T follicular helper cell (primary cell): ENCODE measurements at places on chromosomes 16 and 17.

GRCh38 chr16:77897129-77897437, 108.7 kb downstream of the VAT1L start:
- no peak for DNase-seq

DNA sequence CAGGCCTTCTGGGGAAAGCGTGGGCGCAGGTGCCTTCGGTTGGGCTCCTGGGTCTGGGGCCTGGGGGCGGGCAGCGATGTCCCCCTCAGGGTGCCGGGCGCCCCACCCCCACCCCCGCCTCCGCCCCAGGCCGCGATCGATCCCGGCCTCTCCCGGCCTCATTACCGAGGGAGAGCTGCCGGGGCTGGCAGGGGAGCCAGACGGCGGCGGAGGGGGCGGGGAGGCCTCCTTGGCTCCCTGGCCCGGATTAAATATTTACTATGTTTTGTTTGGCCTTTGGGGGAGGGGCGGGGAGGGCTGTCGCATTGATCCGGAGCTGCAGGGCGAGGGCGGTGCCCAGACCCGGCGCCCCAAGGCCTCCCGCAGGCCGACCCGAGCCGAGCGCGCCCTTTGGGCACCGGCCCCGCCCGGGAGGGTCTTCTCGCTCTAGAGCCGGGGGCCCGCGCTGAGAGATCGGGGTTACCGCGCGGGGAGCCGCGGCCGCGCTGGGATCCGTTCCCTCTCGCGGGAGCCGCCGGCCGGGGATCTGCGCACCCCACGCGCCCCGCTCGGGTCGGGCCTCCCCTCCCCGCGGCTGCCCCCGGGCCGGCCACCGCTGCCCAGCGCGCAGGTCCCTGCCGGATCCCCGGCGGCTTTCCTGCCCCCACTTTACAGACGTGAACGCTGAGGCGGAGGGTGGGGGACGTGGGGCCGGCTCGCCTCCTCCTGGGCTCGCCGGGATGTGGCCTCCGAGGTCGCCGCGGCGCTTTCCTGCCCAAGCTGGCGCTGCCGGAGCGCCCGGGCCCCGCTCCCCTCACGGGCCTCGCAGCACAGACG, 27.0 kb downstream of the RTN4RL1 start:
- no peak for DNase-seq

GRCh38 chr16:68276223-68276622, 11.9 kb downstream of the SLC7A6 start:
- no peak for DNase-seq

GRCh38 chr17:46167826-46168569, 25.2 kb downstream of the KANSL1 start:
- DNase-seq = no peak

- no peak for DNase-seq
These were observed 206.8 kb downstream of the PRKCA start for GRCh38 chr17:66508896-66509844.

DNA sequence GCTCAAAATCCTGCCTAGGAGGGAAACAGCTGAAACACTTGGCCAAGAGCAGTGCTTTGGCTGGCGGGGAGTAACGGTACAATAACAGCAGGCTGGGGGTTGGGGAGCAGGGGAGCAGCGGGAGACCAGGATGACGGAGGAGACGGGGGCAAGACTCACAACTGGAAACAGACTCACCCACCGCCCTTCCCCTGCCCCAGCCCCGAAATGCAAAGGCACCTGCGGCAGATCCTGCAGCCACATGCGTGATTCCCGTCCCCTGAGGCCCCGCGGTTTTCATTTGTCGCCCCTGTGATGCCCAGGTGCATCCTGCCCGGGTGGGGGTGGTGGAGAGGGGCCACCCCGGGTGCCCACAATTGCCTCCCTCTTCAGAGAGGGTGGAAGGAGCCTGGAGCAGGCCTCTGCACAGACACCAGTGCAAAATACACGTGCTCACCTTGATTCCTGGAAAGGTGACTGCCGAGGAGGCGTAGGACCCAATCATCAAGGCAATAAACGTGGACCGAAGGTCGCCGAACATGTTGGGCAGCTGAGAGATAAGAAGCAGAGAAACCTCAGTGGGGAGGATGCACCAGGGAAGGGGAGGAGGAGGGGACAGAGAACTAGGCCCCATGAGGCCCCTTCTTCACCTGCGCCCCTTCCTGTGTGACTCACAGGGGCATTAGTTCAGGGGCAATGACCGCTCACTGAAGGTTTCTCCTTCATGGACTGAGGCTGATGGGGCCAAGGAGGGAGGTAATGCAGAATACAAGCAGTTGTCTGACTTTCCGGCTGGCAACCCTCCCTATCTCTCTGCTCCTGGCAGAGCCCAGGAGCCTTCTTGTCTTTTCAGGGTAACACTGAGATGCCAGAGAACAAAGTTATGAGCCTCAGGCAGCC, 30.4 kb upstream of the PITPNA start:
- no peak for DNase-seq

GRCh38 chr17:32780721-32781120, 96.2 kb downstream of the MYO1D start:
- no peak for DNase-seq

GRCh38 chr16:68658341-68658973, 13.3 kb downstream of the CDH3 start:
- no peak for DNase-seq

DNA sequence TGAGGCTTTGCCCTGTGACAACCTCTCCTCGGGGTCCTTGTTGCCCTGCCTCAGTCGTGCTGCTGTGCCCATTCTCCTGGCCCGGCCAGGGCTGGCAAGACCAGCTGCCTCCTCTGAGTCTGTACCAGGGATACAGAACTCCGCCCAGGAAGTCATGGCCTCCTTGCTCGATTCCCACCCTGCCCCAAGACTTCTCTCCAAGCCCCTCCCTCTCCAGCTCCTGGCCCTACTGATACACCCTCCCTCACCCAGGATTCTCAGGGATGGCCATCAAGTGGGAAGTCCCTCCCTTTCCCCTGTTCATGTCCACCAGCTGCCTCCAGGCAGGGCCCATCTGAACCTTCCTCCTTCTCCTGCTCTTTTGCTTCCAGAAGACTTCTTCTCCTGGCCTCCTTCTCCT, 11.2 kb upstream of the TMEM208 start:
- no peak for DNase-seq

DNA sequence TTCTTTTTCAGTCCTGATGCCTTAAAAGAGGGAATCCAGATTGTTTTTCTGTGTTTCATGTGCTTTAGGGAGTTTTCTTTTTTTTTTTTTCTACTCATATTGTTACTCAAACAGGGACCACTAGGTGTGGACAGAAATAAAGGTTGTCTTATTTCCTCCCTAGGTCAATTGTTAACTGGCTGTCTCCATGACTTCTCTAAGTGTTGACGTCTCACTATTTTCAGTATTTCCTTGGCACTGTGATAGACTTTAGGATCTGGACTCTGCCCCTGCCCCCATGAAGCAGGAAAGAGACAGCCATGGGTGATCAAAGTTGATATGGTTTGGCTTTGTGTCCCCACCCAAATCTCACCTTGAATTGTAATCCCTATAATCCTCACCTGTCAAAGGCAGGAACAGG, 73.7 kb downstream of the AKAP1 start:
- DNase-seq = no peak

DNA sequence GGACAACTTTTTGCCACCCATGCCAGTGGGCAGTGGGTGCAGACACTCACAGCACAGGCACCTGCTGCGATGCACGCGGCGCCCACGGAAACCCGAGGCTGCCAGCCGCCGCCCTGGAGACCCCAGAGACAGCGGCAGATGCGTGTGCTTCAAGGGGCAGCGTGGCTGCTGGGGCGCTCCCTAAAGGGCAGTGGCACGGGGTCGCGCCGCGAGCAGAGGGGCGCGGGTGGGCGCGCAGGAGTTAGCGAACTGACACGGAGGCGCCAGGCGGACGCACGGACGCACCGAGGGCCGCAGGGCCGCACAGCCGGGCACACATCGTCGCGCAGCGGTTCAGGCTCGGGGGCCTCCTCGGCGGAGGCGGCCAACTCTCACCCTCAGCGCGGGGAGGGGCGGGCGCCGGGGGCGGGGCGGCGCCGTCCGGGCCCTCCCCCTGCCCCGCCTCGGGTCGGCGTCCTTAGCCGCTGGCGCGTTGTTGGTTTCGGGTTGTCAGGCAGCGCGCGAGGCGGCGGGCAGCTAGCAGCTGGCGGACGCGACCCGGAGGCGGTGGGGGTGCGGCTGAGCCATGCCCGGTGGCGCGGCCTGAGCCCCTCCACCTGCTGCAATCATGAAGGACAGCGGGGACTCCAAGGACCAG, at the start of gene KIF19:
TSS of gene KIF19 (plus strand) at position 484 of the 637 bp plus-strand sequence. CDS start at position 608, 124 bp downstream.
- peak; percentile 34 for DNase-seq

DNA sequence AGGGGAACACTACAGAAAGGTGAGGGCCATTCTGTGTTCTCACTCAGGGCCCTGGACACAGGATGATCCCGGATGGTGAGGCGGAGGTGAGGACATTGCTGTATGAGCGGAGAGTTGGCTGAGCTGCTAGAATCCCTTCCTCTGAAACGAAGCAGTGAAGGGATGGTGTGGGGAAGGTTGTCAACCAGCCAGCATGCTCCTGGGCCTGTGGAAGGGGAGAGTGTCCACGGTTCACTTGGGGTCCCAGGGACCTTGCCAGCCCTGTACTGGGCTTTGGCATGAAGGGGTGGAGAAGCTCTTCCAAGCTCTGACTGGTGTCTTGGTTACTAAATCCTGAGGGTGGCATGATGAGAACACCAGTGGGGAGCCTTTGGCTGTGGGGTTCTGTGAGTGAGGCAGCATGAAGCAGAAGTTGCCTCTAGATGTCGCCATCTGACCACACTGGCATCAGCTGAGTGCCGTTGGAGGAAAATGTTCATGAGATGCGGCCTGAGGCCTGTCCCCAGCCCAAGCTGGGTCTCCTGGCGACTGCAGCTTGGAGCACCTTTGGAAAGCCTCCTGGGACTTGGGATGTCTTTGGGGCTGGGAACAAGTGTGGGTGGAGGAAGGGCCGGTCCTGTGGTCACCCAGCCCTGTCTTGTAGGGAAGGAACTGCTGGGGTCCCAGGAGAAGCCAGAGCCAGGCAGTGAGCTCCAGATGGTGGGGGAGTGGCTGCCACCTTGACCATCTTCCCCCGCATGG, 14.8 kb downstream of the PDP2 start:
- peak; percentile 26 for DNase-seq

GRCh38 chr17:75440738-75441448, 15.5 kb upstream of the TMEM94 start:
- no peak for DNase-seq

DNA sequence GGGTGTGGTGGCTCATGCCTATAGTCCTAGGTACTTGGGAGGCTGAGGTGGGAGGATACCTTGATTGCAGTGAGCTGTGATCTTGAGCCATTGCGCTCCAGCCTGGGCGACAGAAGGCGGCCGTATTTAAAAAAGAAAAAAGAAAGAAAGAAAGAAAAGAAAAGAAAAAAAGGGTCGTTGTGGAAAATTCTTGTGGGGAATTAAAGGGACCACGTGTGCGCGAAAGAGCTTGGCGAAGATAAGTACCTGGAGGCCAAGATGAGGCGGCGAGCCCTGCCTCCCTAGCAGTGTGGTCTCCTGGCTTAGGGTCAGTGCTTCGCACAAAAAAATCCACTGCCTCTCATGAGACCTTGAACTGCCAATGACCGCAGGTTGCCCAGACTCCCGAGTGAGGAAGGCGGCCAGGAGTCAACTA, 728 bp upstream of the NMT1 start:
- DNase-seq = no peak

- no peak for DNase-seq
These were observed 8.0 kb downstream of the BRD7 start for GRCh38 chr16:50360779-50361178.

- DNase-seq = peak; percentile 85
These were observed 12.4 kb upstream of the GUCY2D start for GRCh38 chr17:7989781-7990655.

- DNase-seq = no peak
These were observed 10.9 kb downstream of the ADGRG1 start for GRCh38 chr16:57639172-57639887.

GRCh38 chr16:73418051-73418450, 370.1 kb upstream of the ZFHX3 start:
- DNase-seq = no peak

DNA sequence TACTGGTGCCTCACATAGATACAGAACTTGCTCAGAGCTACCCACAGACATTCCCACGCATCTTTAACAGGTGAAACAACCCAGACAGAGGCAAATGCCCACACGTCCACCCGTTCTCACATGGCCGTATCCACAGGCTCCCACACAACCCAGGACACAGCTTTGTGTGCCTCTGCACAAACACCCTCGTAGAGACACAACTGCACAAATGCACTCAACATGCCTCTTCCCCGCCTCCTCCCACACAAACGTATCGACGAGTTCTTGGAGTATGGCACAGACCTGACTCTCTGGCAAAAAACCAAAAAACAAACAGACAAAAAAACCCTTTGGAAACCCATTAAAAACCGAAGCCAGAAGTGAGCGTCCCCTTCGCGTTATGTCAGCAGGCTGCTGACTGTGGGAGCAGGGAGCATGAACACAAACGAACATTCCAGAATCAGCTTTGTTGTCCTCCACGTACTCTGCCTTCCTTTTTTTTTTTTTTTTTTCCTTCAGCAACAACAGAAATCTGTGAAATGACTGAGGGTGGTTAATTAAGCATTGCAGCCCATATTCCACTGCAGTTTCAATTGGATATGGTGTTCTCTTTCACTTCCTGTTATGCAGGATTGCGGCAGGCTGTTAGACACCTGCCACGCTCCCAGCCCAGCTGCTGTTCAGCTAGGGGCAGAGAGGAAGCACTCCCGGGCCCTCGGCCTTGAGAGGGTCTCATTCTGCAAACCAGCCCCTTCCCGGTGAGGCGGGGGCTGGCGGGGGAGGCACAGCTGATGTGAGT, 313.7 kb downstream of the MAF start:
- DNase-seq = peak; percentile 7

- no peak for DNase-seq
These were observed 203.5 kb upstream of the GOT2 start for GRCh38 chr16:58937661-58938060.

DNA sequence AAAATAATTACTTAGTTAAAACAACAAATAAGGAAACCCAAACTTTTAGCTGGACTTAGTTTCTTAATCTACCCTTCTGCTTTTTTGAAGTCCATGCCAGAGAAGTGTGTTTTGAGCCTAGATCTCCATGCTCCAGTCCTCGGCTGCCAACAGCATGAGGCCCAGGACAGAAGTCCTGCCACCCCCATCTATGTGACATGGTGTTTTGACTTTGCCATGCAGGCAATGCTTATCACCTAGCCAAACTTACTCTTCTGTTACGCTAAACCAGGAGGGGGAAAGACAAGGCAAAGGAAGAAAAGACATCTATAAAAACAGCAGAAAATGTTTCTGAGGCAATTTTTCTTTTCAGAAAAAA, 119.5 kb downstream of the PARN start:
- no peak for DNase-seq
